ENCODE measurements at places on chromosomes 4 and X.

DNA sequence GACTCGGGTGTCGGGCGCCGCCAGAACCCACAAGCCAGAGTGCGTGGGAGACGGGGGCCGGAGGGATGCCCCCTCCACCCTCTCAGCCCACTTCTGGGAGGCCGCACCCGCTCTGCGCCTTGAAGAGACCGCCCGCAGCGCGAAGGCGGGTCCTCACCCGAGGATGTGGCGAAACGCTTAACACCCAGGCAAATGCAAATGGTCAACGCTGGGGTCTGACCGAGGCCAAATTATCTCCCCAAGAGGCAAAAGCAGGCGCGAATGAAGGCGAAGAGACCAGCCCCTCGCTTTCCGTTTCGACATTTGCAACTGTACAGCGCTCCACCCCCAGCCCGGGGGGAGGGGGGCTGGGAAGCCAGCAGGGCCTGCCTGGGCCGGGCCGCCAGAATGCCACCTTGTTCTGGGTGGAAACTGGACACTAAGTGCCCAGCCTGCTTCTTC, 137.7 kb upstream of the ZIC3 start:
- DNase-seq = no peak

DNA sequence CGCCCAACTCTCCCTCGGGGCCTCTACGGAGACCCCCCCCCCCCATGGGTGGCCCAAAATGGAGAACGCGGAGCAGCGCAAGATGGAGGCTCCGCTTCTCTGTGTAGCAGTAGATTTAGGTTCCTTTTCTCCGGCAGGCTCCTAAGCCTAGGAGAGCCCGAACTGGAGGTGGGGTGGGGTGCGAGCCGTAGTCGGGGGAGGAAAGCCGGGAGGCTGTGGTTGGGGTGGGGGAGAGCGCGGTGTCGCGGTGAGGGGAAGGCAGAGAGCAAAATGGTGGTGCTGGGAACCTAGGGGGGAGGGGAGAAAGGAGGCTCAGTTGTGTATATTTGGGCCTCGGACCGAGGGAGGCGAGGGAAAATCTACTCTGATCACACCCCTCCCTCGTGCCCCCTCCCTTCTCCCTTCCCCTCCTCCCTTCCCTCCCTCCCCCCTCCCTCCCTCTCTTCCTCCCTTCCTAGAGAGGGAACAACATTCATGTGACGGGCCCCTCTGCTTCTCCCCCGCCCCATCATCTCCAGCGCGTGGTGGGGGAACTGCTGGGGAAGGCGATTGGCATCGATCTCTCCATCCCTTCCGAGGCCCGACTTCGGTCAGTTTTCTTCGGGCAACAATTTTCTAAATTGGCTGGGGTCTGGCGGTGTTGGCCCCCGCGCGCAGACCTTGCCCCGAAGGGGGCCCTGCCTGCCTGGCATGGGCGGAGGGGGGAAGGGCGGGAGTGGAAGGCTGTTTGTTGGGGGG, at the start of gene STAG2:
Gene STAG2, plus strand, starts transcription at position 439 of the 738 bp plus-strand sequence. CDS start 60,922 bp downstream, outside the sequence.
- DNase-seq = peak; percentile 45

GRCh38 chrX:16479206-16479869, 170.6 kb upstream of the S100G start:
- DNase-seq = no peak

DNA sequence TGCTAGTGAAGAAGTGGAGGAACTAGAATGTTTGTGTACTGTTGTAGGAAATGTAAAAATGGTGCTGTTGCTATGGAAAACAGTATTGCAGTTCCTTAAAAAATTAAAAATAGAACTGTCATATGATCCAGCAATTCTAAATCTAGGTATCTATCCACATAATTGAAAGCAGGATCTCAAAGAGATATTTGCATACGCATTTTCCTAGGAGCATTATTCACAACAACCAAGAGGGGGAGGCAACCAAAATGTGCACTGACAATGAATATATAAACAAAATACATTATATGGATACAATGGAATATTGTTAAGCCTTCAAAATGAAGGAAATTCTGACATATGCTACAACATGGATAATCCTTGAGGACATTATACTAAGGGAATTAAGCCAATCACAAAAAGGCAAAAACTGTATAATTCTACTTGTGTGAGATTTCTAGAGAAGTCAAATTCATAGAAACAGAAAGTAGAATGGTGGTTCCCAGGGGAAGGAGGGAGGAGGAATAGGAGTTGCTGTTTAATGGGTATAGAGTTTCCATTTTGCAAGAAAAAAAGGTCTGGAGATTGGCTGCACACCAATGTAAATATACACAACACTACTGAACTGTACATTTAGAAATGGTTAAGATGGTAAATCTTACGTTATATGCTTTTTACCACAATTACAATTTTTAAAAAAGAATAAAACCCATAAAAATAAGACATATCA, 35.6 kb upstream of the KCNE5 start:
- no peak for DNase-seq

- no peak for DNase-seq
Measured at GRCh38 chr4:38378478-38378877, 285.5 kb upstream of the KLF3 start.

GRCh38 chr4:102734591-102735385, 26.0 kb downstream of the MANBA start:
- peak; percentile 21 for DNase-seq

- DNase-seq = no peak
Measured at GRCh38 chrX:70553516-70553915, 108.9 kb downstream of the DLG3 start.

DNA sequence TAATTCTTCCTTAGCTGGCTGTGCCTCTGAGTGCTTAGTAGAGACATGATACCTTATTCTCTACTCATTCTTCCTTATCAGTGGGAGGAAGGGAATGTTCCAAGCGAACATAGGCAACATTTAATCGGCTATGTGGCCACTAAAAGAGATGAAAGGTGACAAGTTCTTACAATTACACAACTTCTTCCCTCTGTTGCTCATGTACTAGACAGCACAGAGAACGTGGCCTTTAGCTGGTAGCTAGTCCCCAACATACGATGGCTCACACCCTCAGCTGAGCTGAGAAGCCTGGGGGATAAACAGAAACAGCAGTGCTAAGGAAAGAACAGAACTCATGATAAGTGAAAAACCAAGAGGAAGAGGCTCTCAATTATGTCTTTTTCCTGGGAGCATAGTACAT, 52.2 kb downstream of the APOO start:
- no peak for DNase-seq

DNA sequence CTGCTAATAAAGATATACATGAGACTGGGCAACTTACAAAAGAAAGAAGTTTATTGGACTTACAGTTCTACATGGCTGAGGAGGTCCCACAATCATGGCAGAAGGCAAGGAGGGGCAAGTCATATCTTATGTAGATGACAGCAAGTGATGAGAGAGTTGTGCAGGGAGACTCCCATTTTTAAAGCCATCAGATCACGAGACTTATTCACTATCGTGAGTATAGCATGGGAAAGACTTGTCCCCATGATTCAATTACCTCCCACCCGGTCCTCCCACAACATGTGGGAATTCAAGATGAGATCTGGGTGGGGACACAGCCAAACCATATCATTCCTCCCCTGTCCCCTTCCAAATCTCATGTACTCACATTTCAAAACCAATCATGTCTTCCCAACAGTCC, 50.9 kb upstream of the GRID2 start:
- DNase-seq = no peak

All from naive B cell (primary cell).